Forelimb muscle (tissue), 1 donor: ENCODE measurements at places on chromosomes 7 and 10.

DNA sequence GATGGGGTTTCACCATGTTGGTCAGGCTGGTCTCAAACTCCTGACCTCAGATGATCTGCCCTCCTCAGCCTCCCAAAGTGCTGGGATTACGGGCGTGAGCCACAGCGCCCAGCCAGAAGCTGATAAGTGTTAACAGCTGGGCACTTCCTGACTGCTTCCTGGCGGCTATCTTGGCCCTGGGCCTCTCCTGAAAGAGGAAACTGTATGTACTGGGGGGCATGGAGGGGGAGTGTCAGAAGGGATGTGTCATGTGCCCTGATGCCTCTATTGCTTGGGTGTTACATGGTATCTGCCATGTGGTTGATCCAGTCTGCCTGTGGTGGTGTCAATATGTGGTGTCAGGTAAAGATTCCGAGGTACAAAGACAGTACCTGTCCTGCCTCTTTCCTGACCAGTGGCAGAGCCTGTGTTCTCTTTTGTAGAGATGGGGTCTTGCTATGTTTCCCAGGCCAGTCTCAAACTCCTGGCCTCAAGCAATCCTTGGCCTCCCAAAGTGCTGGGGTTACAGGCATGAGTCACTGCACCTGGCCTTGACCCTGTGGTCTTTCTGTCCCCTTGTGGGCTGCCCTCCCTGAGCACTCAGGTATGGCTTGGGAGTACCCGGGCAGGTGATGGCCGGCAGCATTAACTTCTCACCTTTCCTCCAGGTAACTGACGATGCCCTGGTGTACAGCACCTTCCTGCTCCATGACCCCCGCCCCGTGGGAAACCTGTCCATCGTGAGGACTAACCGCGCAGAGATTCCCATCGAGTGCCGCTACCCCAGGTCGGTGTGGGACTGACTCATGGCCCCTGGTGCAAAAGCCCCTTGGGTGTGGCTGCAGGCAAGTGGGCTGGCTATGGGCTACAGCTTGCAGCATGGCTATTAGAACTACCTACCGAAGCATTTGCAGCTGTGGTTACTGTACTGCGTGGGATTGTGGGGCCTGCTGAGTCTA, 4.4 kb downstream of the ZP3 start:
- no peak for DNase-seq

GRCh38 chr10:12158111-12158510, 28.6 kb downstream of the SEC61A2 start:
- no peak for DNase-seq

- no peak for DNase-seq
Measured at GRCh38 chr10:82674036-82674435, 799.0 kb downstream of the NRG3 start.

DNA sequence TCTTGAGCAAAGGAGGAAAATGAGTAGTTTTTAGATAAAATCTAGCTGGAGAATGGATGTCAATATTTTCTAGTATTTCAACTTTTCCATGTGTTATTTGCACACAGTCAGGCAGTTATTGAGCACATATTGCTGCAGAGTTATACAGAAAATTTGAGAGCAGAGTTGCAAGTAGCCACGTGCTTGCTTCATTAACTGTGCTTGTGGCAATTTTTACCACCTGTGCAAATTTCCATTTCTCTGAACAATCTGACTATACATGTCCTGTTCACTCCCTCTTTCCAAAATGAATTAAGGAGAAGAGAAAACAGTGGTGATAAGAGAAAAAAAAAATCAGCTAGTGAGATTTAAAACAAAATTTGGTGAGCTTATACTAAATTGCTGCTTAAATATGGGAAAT, 178.5 kb downstream of the TAX1BP1 start:
- DNase-seq = no peak

DNA sequence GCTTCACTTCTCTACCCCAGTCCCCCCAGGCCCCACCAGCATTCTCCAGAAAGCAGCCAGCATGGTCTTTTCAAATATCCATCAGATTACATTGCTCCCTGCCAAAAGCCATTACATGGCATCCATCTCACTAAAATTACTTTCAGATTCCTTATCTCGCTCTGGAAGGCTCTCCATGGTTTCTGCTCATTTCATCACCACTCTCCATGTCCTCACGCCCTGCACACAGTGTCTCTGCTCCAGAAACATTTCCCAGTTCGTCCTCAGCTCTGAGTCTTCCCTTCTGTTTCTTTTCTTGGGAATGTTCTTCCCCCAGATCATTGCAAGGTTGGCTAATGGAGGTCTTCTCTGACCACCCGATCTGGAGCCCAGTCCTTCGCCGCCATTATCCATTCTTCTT, 499.1 kb downstream of the KCNMA1 start:
- no peak for DNase-seq

GRCh38 chr7:151110941-151111645, 24.8 kb downstream of the AGAP3 start:
- no peak for DNase-seq

DNA sequence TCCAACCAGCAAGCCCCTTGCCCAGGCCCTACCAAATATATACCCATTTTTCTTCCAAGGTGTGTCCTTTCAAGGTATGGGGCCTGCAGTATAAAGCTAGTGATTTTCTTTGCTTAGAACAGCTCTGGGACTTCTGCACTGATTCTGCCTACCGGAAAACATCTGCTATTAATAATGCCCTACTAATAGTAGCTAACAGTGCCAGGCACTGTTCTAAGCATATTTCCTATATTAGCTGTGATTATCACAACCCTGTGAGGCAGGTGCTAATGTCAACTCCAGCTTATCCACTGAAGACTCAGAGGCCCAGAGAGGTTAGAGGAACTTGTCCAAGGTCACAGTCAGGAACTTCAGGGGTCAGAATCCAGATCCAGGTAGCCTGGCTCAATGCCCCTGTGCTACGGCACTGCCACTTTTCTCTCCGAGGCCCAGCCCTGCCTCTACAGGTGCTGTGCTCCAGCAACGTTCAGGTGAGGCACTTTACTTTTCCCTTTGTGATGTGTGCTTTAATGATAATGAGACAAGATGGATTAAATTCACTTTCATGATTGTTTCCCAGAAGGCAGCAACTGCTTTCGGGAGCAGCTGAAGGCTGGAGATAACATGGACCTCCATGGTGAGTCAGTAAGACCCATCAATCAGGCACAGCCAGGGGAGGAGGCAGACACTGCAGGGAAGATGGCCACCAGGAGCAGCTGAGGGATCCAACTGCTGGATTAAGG, 26.7 kb downstream of the TAS2R41 start:
- DNase-seq = no peak

DNA sequence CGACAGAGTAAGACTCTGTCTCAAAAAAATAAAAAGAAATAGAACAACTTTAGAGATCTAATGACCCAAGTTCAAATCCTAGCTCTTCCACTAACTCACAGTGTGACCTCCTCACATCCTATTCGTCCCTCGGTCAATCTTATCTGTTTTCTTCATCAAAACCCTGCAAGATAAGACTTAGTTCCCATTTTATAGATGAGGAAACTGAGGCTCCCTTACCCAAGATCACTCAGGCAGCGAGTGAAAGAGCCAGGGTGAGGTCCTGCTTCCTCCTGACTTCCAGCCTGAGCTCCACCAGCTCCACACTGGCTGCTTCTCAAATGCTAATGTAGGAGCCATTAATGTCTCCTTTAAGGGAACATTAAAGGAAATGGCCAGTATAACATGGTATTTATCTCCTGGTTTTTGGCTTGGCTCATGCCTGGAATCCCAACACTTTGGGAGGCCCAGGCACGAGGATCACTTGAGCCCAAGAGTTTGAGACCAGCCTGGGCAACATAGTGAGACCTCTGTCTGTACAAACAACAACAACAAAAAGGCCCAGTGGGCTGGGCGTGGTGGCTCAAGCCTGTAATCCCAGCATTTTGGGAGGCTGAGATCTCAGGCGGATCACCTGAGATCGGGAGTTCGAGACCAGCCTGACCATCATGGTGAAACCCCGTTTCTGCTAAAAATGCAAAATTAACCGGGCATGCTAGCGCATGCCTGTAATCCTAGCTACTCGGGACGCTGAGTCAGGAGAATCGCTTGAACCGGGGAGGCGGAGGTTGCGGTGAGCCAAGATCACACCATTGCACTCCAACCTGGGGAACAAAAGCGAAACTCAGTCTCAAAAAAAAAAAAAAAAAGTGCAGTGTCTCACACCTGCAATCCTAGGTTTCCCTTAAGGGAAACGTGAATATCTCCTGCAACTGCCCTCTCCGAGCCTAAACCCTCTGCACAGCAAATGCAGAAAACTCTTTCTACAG, 3.4 kb upstream of the RHBDD2 start:
- DNase-seq = no peak

GRCh38 chr7:728602-729001, 1.5 kb upstream of the PRKAR1B start:
- DNase-seq = no peak

DNA sequence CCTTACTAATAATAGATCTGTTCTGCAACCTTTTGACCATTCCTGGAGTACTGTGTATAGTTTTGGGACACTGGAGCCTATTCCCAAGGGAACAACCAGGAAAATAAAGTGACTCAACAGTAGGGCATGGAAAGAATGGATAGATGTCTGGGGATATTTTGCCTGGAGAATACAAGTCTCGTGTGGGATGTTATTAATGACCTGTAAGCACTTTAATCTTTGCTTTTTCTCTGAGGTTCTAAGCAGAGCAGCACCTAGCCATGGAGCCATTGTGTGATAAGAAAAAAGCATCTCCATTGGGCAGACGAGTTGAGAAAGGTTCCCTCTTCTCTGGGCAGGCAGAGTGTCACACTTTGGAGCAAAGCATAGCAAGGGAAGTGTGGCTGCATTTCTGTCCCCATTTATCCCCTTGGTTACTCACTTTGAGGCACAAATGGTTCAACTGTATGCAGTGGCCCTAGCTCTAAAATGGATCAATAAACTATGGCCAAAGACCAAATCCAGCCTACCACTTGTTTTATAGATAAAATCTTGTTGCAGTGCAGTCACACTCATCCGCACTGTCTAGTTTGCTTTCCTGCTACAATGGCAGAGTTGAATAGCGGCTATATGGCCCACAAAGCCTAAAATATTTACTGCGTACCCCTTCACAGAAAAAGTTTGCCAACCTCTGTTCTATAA, 21.0 kb upstream of the CCDC71L start:
- DNase-seq = no peak

- DNase-seq = no peak
Measured at GRCh38 chr10:34912771-34913170, 97.7 kb upstream of the PARD3 start.

DNA sequence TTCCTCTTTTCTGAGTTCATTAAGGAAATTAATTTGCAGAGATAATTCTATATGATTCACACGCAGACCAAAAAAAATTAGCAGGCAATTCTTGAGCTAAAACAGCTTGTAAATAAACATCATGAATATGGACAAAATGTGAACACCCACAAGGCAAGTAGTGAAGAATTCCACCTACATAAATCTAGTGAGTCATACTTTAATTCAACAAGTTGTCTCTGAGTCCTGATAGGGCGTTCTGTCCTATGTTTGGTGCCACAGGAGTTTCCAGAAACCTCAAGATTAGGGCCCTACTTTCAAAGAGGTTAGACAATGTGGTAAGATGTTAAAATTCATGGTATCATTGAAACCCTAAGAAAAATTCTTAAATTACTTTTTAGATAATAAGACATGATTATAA, 122.3 kb downstream of the SGMS1 start:
- no peak for DNase-seq

GRCh38 chr7:74511345-74511744, 57.6 kb downstream of the GTF2IRD1 start:
- no peak for DNase-seq

DNA sequence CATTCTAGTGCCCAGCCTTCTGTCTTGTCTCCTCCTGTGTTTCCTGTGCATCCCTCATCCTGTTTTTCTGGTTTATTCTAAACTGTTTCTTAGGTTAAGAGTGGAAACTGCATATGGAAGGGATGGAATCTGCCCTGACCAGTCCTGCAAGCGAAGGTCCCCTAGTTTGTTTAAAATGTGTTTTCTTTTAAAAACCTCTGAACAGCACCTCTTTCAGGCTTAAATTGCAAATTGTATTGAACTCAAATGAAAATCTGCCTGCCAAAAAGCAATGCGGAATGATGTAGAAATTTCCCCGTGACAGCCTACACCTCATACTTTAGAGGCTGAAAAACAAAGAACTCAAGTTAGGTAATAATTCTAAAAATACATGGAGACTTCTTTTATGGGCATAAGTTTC, 222.8 kb upstream of the IMMP2L start:
- DNase-seq = no peak

GRCh38 chr7:132865366-132866143, 216.3 kb downstream of the CHCHD3 start:
- DNase-seq = no peak

DNA sequence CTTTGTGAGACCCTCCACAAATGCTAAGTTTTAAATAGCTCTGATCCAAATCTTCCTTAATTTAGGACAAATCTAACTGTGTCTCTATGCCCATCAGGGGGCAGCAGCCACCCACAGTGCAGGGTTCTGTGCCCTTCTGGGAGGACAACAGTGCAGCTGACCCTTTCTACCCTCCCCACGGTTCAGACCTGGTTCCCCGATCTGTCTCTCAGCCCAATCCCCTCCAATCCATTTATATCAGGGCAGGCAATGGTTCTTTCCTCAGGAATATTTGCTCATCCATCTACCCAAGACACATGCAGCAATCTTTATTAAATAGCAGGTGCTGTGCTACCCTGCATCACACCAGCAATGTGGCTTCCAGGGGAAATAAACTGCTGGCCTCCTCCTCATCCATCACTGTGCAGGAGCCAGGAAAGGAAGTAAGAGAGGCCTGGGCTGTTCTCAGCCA, 4.0 kb upstream of the RBM28 start:
- DNase-seq = no peak
